ENCODE measurements at places on chromosomes 2 and 18.

GRCh38 chr2:46306988-46307655 lies 9.9 kb downstream of the EPAS1 start:
- no peak for DNase-seq

DNA sequence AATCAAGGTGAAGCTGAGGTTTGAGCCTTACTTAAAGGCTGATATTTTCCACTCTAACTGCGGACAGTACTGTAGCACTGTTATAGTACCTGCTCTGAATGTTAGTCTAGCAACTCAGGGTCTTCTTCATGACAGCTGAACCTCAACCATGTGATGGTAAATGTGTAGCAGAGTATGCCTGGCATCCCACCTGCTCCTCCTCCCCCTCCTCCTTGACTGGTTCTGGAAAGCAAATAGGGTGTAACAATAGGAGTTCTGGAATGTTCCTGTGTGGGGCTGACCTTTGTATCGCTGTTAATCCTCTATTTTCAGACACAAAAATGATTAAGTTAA lies 447 bp upstream of the CCL20 start:
- DNase-seq, result no peak

GRCh38 chr18:47115205-47115604 lies 35.1 kb downstream of the HDHD2 start:
- no peak for DNase-seq

GRCh38 chr2:23657371-23657770 lies 269.6 kb downstream of the ATAD2B start:
- no peak for DNase-seq

DNA sequence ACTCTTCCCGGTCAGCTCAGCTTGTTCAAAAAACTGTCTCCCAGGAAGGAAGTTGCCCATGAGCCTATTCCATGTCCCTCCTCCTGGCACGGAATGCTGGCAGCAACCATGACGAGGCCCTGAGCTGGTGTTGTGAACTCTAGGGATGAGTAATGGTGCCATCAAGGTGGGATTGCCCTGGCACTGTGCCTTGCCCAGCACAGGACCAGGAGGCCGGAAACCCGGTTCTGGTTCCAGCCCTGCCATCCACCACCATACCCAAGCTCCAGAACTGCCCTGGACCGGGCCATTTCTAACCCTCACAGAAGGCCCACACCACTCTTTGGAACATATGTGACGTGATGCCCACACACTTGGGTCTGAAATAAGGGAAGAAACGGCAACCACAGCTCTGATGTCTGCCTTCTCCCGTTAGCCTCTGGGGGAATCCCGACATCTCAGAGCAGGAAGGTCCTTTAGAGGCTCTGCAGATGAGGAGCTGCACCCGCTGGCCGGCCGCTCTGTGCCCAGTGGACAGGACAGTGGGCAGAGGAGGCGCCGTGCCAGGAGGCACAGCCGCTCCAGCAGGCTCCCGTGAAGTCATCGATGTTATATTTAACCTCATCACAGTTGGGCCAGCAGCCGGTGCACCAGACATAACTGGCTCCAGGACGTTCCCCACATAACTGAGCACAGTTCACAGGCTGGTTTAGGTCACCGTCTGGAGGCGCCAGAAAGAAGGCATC lies 462.1 kb upstream of the ID2 start:
- no peak for DNase-seq

GRCh38 chr2:152411154-152411553 lies 76.2 kb downstream of the FMNL2 start:
- no peak for DNase-seq

GRCh38 chr2:199979398-199979797 lies 24.0 kb downstream of the MAIP1 start:
- no peak for DNase-seq

GRCh38 chr2:216658757-216659156 lies 25.5 kb downstream of the IGFBP2 start:
- DNase-seq, result no peak

DNA sequence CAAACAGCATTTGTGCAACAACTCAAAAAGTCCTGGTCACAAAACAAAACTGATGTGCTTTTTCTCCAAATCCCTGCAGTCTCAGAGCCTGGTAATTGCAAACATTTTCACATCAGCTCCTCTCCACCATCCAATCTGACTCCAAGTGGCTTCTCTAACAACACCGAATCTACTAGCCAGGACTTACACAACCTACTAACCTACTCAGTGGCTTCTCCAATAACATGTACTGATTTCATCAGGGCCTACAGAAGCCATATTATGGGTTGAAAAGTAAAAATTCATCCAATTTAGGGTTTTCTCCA lies 104.3 kb downstream of the COLEC12 start:
- no peak for DNase-seq

DNA sequence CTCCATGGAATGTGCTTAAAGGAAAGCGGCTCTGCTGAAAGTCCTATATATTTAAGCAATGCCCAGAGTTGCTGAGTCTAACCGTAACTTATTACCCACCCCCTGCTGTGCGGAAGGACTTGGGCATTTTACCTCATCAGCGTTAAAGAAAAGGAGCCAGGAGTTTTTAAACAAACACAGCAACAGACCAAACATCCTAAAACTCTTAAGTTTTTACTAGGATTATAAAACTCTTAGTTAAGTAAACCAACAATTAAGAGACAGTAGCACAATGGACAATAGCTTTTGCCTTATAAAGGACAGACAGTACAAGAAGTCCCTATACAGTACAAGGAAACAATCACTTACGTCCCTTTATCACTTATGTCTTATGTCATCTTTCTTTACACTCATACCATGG lies 90.2 kb downstream of the ZNF521 start:
- no peak for DNase-seq

- no peak for DNase-seq
These were observed 22.4 kb downstream of the PTPN2 start for GRCh38 chr18:12861637-12862036.

GRCh38 chr2:45892425-45892745 lies 240.9 kb downstream of the PRKCE start:
- no peak for DNase-seq

GRCh38 chr18:48947092-48947491 lies 3.7 kb downstream of the SMAD7 start:
- DNase-seq, result no peak

- no peak for DNase-seq
These were observed 1193.5 kb upstream of the ACVR2A start for GRCh38 chr2:146651361-146651760.

DNA sequence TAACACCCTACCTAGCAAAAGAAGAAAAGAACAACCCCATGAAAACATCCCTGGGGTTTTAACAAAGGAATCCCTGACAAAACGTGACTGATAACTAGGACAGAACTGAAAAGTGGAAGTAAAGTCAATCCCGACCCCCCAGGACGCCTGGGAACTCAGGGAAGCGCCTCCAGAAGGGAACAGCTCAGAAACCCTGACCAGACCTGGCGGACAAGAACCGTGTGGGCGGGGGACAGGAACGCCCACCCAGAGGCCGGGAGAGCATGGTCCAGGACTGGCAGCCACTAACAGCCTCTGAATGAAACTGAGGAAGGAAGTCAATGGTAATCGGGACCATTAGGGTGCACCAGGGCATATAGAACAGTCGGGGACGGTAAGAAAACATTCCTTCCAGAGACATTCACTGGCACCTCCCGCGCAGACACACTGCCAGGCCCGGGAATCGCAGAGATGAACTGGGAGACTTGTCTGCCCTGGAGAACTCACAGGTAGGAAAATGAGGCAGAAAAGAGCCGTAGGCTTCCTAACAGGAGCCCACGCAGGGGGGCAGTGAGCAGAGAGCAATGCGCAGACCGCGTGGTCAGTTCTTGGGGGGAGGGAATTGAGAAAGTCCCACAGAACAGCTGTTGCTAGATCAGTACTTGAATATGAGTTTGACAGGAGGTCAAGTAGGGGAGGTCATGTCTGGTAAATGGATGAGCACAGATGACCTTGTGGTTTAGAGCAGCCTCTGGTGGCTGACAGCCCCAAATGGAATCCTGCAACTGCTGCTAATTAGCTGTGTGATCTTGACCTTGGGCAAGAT lies 1.3 kb upstream of the TBC1D8 start:
- no peak for DNase-seq

DNA sequence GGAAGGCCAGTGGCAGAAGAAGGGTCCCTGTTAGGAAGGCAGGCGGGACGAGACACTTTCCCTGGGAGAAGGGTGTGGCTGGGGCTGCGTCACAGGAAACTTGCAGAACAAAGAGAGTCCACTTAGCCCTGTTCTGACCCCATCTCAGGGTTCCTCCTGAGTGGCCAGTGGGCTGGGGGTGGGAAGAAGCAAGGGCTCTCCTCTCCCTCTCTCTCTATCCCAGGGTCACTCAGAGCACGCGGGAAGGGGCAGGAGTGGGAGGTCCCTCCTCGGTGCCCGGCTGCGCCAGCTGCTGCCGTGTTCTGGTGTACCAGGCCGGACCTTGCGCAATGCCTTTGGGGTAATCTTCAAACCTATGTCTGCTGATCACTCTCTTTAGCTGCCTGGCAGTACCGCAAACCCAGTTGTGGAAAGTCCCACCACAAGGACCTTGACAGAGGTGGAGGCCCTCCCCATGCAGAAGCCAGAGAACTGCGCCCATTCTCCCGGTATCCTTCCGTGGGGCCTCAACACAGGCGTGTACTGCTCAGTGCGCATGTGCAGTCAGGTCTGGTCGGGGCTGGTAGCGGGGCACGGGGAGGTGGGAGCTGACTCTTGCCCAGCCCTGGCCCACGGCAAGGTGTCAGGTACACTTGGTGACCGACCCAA lies 47.8 kb upstream of the ST3GAL5 start:
- DNase-seq, result no peak

- DNase-seq, result no peak
These were observed 150.2 kb upstream of the SPATS2L start for GRCh38 chr2:200156166-200156835.

Data from esophagus squamous epithelium (tissue), 5 donors.